ENCODE measurements at places on chromosomes 4 and X.

- DNase-seq: no peak
These were observed 17.4 kb upstream of the SLC34A2 start for GRCh38 chr4:25638221-25638601.

GRCh38 chrX:30657196-30658161 is 4.3 kb downstream of the GK start:
- no peak for DNase-seq

GRCh38 chrX:150934453-150934852 is 36.0 kb upstream of the CD99L2 start:
- DNase-seq: no peak

DNA sequence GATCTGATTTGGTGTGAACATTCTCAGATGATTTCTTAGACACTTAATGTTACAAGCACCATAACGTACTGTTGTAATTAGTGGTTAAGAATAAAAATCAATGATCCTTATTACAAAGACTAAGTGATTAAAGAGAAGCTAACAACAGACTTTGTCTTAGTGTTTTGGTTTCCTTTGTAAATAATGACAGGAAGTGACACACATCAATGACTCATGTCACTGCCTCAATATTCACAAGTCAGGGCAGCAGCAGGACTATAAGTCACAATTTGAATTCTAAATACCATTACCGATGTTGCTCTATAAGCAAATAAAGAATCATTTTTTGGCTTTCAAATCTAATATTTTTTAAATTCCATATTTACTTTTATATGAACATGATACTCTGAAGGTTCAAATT is 115.8 kb upstream of the FAT4 start:
- no peak for DNase-seq

- DNase-seq: peak; percentile 3
These were observed 11.6 kb downstream of the PAGE4 start for GRCh38 chrX:49840679-49841078.

GRCh38 chr4:890036-890695 is 42.0 kb downstream of the GAK start:
- DNase-seq: no peak

- no peak for DNase-seq
These were observed 402.4 kb upstream of the NDST4 start for GRCh38 chr4:115515772-115516171.

GRCh38 chrX:104863466-104863865 is 297.5 kb downstream of the IL1RAPL2 start:
- no peak for DNase-seq

GRCh38 chr4:185421366-185422124 is 4.2 kb downstream of the UFSP2 start:
- DNase-seq: no peak

GRCh38 chrX:74262452-74263209 is 41.3 kb upstream of the ZCCHC13 start:
- no peak for DNase-seq

GRCh38 chr4:35900286-35901243 is 343.7 kb downstream of the ARAP2 start:
- DNase-seq: no peak

DNA sequence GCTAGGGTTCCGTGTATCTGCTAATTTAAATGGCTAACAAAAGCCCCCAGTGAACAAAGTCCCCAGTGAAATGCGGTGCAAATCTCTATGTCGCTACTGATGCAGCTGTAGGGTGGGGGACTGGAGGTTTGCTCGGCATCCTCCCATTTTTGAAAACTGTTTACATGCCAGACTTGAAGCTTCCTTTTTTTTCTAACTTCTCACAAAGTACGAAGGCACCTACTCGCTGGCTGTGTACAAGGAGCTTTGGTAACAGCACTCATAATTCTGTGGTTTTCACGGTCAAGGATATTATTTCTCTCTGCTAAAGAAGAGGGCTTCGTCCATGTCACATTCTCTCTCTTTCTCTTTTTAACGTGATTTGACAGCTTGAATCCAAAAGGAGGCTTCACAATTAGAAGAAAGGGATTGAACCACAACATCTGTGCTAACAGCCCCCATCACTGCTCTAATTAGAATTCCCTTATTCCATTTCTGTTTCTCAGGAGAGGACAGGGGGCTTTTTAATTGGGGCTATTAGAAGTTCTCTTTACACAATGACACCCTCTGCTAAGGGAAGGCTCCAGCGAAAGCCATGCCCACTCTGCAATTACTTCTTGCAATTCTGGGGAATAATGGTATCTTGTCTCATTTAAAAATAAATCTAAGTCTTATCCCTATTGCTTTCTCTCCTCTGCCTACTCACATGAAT is 46.7 kb downstream of the TMEM156 start:
- no peak for DNase-seq

DNA sequence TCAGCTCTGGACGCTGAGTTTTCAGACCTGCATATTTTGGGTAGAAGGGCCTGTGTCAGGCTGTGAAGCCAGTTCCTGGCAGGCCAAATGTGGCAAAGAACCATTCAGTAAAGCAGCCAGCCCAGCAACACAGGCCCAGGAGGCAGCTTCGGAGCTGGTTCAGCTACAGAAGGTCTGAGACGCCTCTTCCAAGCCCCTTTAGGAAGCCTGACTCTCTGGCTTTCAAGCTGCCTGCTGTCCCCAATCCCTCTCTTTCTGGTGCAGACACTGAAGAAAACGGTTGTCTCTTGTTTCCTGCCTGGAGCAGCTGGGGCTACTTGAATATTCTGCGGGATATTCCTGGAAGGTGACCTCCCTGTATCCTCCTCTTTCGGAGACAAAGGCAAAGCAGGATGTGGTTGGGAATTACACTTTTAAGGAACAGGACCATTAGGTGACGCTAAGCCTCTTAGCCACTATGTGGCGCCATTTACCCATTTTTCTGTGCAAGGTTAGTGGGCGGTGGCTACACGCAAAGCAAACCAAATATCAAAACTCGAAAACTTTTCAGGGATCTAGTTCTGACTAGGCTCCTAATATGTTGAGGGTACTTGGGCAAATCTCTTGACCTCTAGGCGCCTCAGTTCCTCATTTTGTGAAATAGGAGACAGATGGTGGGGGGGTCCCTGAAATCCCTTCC is 47.2 kb upstream of the LAS1L start:
- DNase-seq: peak; percentile 65

- no peak for DNase-seq
These were observed 124.3 kb downstream of the MAPK10 start for GRCh38 chr4:86235549-86235948.

DNA sequence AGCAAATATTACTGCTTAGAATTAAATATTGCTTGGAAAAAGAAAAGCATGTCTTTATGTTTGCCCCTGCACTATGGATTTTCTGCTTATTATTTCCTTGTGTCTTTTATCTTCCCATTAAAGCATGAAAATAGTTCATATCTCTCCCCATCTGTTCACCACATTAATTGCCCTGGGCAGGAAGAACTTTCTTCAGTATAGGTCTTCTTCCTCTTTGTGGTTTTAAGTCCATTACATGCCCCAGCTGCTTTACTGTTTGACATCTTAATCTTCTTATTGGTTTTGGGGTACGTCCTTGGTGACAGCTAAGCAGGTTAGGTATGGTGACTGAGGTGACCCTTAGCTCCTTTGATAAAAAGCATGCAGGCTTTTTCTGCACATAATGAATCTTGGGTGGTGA is 157.3 kb downstream of the AASDH start:
- DNase-seq: no peak

Data from T-helper 2 cell (primary cell).